ENCODE measurements at places on chromosomes 16 and 17.
A peak's percentile ranks its signal among the peaks of the same experiment; 100 is the strongest.

DNA sequence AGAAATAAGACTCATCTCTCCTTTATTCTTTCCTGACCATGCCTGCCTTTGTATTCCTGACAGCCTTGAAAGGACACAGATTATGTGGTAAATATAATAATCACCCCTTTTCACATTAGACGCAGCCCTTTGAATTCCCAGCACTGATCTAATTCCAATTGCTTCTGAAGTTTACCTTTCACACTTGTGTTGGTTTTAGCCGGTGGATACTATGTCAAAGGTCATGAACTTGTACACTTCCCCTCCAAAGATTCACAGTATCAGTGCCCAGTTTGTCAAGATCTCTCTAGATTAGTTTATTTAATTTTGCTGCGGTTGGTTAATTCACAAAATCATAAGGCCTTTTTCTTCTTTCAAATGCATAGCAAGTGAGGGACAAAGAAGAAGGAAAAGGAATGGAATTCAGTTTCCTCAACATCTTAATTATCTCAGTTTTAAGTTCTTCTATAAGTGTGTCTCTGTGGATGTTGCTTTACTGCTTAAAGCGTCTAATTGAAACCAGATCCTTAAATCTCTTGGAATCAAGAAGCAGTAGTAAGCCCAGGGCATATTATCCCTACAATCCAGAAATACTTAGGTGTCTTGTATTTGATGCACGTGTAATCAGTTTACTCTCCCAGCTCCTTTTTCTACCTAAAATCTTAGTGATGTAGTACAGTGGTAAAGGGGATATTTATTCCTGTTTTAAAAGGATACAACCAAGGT is 174.3 kb upstream of the TBX2 start:
- DNase-seq, result no peak

DNA sequence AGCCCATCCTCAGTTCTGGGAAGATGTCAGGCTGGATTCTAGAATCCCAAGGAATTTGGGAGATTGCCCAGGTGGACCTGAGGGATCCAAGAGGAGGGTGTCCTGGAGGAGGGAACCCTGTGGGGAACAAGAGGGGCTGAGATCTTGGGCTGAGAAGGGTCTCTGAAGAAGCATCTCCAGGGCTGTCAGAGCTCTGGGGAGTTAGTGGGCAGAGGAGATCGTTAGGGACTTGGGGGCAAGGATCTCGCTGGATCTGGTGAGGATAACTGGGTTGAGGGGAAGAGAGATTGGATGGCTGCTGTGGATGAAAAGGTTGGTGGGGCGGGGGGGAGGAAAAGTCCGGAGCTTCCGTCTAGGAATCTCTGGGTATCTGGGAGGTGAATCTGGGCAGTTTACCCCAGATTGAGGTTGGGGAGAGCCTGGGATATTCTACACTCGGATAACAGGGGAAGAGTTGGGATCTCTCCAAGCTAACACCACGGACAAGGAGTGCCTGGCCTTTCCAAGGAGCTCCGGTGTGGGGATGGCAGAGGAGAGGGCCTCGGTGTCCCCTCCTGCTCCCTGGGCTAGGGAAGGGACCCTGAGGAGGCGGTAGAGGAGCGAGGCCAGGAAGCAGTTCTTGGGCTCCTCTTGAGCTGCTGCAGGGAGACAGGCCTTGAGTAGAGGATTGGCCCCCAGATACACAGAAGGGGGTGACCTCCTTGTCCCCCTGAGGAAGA is 1.7 kb downstream of the FBXL19 start:
- DNase-seq, result no peak

- peak; percentile 80 for DNase-seq
Measured at GRCh38 chr16:55035029-55035428, 104.4 kb downstream of the IRX5 start.

GRCh38 chr17:78822552-78822951 is 18.1 kb downstream of the USP36 start:
- no peak for DNase-seq

- peak; percentile 21 for DNase-seq
Measured at GRCh38 chr16:1745900-1746692, 25.2 kb downstream of the NME3 start.

DNA sequence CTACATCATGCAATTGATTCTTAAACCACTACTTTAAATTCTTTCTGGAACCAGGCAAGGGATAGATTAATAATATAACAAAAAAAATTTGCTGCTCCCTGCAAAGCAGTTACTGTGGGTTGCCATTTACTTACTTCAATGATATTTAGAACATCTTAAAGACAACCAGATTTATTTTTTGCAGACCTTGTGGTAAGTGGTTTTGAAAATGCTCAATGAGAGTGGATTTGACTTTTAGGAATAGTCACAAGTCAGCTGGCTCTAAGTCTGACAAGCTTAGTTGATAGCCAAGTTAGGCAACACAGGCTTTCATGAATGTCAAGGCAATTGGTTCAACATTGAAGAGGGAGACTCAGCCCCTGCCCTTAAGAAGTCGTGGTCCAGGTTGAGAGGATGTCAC is 11.8 kb downstream of the MARCHF10 start:
- no peak for DNase-seq

GRCh38 chr16:66979011-66979717 is 9.2 kb upstream of the CES4A start:
- DNase-seq, result no peak

GRCh38 chr16:1030473-1030901 is 42.1 kb upstream of the SSTR5 start:
- DNase-seq, result no peak

DNA sequence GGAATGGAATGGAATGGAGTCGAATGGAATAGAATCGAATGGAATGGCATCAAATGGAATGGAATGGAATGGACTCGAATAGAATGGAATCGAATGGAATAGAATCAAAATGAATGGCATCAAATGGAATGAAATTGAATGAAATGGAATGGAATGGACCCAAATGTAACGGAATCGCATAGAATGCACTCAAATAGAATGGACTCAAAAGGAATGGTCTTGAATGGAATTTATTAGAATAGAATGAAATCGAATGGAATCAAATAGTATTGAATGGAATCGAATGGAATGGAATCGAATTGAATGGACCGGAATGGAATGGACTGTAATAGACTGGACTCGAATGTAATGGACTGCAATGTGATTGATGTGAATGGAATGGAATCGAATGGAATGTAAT is 501.4 kb upstream of the WSB1 start:
- DNase-seq, result no peak

- DNase-seq, result no peak
Measured at GRCh38 chr16:51095890-51096626, 55.0 kb downstream of the SALL1 start.

DNA sequence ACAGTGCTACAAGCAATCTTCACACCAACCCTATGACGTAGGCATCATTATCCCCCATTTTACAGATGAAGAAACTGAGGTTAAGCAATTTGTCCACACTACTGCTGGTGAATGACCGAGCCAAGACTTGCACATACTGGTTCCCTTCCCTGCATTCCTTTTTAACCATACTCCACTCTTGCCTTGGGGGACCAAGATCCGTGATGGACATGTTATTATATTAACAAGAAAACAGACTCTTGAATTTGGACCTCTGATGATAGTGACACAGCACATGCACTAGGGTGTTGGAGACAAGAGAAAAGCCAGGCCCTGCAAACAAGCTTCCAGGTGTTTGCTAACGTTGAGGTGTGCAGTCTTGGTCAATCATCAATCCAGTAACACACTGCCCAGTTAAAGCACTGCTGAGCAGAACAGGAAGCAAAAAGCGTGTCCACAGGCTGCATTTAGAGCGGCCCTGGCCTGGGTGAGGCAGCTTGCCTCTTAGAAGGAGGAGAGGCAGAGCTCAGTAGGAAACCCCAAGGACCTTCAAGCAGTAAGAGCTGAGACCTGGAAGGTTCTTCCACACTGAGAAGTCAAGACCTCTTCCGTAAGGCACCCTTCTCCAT is 36.7 kb downstream of the HNF1B start:
- no peak for DNase-seq

DNA sequence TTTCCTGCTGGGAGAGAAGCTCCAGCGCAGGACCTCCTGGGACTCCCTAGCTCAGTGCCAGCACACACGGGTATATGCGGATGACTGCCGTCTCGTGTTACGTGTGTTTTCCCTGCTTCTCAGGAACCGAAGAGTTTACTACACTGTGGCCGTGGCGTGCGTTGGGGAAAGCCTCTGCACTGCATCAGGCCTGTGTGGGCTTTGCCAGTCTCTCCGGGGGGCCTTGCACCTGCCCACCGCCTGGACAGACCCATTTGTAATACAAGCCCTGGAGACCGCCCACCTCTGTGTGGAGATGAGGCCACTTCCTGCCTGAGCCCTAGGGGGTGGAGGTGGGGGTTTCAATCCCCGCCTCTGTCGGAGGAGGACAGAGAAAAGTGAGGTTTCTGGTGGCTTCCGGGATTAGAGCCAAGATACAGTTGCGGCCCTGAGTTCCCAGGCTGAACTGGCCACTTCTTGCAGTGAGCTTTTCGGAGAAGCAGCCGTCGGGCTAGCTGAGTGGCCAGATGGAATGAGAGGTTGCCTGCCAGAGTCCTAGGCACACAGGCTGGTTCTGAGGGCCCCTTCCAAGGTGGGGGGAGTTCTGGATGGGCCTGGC is 43.4 kb upstream of the GSE1 start:
- DNase-seq, result peak; percentile 76

DNA sequence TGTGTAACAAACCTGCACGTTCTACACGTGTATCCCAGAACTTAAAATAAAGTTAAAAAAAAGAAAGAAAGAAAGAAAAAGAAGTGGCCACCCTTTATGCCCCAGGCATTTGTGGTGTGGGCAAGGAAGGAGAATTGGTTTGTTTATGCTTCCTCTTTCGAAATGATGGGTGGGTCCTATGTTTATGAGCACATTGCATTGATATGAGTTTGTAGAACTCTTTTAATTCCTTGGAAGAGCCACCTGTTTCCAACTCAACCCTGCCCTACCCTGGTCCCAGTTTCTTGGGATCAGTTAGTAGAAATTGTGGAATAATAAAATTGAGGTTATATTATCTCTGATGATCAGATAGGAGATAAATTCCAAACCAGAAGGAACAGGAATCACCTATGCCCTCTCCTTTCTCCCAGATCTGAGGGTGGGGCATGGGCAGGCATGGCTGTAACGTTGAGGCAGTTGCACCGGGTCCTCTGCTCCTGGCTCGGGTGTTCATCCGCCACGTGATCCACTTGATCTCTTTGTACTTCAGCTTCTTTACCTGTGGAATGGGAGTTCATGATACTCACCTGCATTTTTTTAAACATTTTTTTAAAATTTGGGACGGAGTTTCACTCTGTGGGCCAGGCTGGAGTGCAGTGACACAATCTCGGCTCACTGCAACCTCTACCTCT is 15.9 kb downstream of the CHAD start:
- DNase-seq, result no peak

DNA sequence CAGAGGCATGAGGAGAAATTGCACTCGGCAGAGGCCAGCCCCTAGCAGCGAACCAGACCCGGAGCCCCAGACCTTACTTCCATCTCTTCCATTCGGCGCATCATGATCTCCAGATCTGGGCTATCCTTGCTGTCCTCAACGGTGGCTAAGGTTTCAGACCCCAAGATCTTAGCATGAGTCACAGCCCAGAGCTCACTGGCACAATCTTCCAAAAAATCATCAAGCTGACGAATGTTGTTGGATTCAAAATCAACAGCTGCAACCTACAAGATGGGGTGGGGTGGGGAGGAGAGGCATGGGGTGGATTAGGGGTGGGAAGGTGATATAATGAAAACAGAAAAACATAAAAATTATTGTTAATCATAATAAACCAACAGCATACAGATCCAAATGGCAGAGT is 39.7 kb upstream of the PITPNM3 start:
- no peak for DNase-seq

DNA sequence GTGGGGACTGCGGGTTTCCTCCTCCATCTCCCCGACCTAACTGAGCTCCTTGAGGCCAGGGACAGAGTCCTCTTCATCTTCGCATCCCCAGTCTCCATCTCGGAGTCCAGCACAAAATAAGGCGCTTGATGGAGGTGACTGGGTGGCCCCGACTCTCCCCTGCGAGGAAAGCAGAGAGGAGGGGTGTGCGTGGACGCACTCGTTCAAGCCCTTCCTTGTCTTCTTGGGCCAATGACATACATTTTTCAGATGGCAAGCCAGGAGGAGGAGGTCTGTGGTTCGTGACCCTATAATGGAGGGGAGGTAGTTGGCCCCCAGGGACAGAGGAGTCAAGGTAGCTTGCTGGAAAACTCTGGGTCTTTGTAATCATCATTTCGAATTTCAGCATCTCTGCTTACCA is 17.2 kb downstream of the CRISPLD2 start:
- DNase-seq, result no peak

DNA sequence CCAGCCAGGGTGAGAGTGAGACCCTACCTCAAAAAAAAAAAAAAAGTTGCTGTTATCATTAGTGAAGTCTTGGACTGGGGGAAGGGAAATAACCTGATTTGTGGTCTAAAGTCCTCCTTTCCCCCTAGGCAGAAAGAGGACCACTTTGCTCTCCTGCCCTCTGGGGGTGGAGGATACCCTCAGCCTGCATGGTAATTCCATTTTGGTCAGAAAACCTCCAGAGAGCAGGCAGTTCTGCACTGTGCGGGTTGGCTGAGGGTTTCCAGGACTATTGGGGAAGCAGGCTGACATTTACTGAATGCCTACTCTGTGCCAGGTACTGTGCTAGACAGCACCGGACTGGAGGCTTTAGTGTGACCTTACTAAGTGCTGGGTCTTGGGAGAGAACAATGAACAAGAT is 2.6 kb downstream of the ADAP2 start:
- DNase-seq, result no peak

DNA sequence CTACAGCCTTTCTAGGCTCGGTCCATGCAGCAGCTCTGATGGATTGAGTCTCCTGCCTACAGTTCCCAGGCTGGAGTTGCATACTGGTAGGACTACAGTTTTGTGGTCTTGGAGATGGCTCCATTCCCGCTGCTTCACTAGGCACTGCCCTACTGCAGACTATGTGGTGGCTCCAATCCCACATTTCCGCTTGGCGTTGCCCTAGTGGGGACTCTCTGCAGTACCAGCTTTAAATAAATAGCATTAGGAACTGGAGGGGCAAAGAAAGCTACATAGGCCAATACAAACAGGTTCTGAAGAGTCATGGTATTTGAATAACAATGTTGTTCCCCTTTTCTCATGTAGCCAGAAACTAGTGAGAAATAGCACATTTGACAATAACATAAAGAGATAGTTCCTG is 5.4 kb upstream of the GOSR2 start:
- DNase-seq, result no peak

DNA sequence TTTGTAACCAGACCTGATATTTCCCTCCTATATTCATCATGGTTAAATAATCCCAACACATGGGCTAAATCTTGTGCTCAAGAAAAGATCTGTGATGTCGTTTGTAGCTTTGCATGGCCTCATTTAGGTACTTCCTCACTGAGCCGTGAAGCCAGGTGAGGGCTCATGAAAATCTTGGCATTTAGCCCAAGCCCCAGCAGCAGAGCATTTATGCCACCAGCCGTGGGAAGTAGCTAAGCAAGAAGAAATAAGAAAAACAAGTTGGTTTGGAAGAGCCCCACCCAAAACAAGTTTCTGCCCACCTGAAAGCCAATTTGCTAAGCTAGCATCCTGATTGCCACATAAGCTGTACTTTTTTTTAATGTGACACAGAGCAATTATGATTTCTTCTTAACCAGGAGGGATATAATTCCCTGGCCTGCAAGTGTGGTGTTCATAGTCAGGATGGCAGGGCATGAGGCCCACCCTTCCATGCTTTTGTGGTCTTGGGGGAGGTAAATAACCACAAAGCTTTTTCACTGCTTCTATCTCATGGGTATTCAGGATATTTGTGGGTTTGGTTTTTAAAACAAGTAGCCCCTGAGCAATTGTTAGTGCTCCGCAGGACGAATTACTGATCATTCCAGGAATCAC is 10.5 kb downstream of the TMIGD1 start:
- no peak for DNase-seq

GRCh38 chr17:77141846-77142449 is 1.2 kb downstream of the SEC14L1 start:
- DNase-seq, result no peak

- DNase-seq, result peak; percentile 82
Measured at GRCh38 chr17:50956750-50957523, 90.8 kb upstream of the TOB1 start.
